Activated T-cell treated with anti-CD3 and anti-CD28 coated beads, Interleukin-2, amount 50 U/mL, for 72 hours (primary cell): ENCODE measurements at places on chromosomes 1 and 21. TPM values are rescaled to one million over a fixed set of nuclear protein-coding genes. Genes with fewer than 3 reads are reported as not detected.

DNA sequence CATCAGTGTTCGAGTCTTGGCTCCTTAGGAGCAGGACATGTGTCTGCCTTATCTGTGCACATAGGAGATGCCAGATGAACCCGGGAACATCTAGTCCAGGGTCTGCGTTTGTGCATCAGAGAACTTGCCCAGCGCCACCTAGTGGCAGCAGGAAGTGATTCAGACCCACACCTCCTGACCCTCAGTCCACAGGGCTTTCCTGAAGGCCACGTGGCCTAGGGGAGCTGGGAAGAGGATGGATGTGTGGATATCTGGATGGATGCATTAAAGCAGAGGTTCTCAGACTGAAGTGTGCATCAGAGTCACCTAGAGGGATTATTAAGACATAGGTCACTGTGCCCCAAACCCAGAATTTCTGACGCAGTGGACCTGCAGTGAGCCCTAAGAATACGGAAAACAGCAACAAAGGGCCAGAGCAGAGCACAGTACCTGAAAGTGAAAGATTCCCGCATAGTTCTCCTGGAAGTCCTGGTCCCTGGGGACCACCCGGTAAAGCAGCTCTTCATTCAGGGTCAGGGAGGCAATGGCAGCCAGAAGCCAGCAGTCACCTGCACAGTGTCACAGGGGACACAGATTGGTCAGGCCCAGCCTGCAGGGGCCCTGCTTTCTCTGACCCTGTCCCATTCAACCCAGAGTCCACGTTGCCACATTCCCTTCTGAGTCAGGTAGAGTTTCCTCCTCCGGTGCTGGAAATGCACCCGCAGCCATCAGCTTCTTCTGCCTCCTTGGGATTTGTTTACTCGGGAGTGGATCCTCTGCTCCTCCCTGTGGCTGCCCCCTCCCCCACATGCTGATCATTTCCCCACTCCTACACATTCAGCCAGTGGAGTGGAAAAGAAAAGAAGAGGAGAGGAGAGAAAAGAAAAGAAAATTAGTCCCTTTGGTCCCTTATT, 37.0 kb downstream of the CAPN8 start:
- DNase-seq, result peak; percentile 56

- no peak for DNase-seq
Observed at GRCh38 chr21:28775071-28775470, 217.6 kb downstream of the LTN1 start.

DNA sequence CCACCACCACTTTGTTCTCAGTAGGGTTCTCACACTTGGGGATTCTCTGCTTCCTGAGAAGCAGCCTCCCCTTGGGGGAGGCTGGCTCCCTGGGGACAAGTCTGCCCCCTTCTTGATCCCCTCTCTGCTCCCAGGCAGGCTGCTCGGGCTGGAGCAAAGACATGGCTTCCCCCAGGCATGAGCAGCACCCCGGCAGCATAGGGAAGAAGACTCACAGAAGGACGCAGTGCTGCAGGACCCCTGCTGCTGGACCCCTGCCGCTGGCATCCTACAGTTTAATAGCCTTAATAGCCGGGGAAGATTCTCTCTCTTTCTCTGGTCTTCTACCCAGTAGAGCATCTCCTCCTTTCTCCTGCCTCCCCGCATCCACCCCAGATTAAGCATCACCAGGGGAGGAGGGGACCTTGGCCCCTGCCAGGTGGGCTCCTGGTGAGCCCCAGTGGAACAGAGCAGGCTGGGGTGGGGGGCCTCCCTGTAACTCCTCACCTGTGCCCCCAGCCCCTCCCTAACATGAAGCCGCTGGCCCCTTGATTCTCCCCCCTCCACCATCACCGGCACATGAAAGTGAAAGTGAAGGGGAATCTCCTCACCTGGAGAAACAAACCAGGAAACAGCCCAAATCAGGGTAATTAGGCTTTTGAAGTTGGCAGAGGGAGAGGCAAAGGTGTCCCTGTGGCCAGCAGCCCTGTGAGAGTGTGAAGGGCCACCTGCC, 2.5 kb downstream of the WNT3A start:
- no peak for DNase-seq

DNA sequence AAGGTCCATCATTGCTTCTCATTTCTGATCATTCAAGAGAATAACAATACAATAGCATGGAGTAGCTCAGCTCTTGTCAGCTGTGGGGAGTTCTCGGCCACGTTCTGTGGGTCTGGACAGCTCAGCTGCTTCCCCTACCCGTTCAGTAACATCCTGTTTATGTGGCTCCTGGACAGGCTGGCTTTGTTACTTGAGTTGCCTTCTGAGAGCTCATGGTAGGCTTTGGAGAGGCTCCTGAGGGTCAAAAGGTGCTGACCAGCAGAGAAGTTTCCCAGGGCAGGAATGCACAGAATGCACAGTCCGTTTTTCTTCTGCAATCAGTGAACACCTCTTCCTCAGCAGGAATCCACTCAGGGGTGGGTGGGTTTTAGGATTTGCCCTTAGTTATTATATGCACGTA, 36.0 kb downstream of the KAZN start:
- no peak for DNase-seq

- DNase-seq, result no peak
Observed at GRCh38 chr1:220983877-220984635, 104.8 kb downstream of the HLX start.

KRTAP11-1 gene
- total RNA-seq, result not detected

ID3 gene
- 37.2 TPM for total RNA-seq

KDF1 gene
- 1.1 TPM for total RNA-seq
